ENCODE measurements at places on chromosomes 11 and 22.

DNA sequence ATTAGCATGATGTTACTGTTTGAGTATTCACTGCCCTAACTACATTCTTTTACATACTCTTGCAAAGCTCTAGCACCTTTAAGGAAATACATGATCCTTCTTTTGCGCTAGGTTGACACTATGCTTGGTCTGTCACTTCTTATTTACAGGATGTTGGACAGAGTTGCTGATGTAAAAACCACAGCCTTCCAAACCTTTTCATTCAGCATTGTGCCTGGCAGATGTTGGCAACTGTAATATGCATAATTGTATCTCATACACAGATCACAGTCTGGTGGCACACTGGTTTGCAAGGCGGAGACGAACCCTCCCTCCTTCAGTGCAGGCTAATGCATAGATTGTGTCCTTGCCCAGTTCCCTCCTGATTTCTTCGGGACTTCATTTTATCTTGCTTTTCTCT lies 224.1 kb downstream of the SNX19 start:
- DNase-seq, result no peak

GRCh38 chr22:49970528-49971231 lies 10.1 kb downstream of the PIM3 start:
- peak; percentile 35 for DNase-seq

DNA sequence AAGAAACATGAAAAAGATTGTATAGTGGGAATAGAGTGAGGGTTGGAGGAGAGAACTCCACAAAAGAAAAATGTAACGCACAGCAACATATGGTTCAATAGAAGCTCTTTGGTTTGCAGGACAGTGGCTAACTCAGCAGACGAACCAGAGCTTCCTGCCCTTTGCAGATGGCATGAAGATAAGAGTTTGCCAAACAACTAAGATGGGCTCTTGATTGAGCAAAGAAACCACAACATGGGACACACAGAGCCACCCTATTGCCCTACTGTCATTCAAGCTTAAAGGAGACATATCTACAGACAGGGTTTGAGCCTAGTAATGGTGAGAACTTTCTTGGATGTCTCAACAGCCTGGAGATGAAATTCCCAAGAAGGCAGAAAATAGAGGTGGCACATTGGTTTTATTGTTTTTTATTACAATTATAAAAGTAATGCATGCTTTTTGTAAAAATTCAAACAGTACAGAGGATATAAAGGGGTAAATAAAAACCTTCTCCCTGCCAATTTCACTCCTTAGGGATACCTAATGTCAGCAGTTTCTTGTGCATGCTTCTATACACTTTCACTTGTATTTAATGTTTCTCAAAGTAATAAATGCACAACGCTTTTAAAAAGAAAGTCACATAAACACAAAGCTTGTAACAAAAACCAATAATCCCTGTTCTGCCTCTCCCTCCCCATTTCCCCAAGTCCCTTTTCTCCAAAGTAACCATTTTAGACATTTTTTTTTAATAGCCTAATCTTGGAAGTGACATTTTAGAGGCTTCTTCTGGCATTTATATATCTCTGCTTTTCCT lies 63.7 kb downstream of the COPB1 start:
- no peak for DNase-seq

GRCh38 chr11:17280494-17281127 lies 4.1 kb downstream of the NUCB2 start:
- no peak for DNase-seq

GRCh38 chr11:119346605-119347004 lies at the start of gene MFRP:
MFRP (minus strand) TSS chr11:119346705; CDS start chr11:119346513, 192 bp downstream.
- no peak for DNase-seq

DNA sequence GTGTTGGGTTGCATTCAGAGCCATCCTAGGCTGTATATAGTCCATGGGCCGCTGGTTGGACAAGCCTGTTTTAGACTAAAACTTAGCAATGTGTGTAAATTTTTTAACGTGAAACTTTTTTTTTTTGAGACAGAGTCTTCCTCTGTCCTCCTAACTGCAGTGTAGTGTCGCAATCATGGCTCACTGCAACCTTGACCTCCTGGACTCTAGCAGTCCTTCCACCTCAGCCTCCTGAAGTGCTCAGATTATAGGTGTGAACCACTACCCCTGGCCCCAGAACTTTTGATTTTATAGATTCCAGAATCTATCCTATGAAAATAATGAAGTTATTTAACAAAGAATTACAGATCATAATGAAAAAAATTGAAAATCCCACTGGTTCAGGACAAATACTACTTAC lies 29.9 kb upstream of the PANX2 start:
- DNase-seq, result no peak

DNA sequence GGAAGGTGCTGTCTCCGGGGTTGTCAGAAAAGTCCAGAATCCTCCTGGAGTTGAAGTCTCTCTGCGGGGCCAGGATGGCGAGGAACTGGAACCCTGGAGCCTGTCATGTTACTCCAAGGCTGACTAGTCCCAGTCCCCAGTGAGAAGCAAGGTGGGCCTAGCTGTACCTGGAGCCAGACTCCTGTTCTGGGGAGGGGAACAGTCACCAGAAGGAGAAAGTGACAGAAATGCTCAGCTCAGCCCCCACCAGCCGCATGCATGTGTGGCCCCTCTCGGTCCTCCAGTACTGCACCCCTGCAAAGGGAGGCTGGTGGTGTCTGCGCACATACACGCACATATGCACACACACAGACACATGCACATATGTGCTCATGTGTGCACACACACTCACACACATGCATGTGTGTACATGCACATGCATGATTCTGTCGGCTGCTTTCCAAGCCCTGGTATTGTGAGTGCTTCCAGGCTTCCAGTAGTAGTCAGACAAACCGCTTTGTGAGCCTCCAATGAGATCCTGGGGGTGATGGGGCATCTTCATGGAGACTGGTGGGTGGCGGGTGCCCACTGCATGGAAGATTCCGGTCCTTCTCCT lies 54.3 kb downstream of the RTL6 start:
- no peak for DNase-seq

DNA sequence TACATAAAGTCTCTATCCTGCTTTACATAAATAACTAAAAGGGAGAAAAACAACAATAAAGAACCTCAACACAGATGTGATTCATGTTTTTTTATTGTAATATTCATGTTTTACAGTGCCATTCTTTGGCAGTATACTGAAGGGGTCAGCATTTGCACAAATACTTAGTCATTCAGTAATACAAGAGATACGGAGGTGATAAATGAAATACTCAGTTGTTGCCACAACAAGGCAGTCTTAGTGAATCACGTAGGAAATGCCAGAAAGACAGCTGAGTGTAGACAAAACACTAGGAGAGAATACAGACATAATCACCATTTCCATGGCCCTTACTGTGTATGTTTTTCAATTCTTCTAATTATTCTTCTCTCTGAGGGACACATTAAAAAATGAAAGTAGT lies 910.4 kb downstream of the METTL15 start:
- no peak for DNase-seq

GRCh38 chr11:62020661-62021060 lies 53.2 kb upstream of the FTH1 start:
- DNase-seq, result no peak

GRCh38 chr11:126375726-126376125 lies 20.2 kb downstream of the ST3GAL4 start:
- no peak for DNase-seq

DNA sequence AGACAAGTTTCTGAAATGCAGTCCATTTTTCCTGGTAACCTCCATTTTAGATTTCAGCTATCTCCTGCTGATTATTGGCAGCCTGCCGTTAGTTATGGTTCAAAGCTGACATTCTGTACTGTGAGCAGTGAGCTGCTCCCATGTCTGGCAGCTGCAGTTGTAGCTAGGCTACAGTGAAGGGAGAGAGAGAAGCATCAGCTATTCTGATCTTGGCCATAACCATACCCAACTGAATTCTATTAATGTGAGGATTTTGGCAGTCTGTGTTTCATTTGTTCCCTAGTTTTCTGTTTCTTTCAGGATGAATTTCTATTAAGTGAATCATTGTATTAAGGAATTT lies 33.4 kb downstream of the SIK2 start:
- no peak for DNase-seq

DNA sequence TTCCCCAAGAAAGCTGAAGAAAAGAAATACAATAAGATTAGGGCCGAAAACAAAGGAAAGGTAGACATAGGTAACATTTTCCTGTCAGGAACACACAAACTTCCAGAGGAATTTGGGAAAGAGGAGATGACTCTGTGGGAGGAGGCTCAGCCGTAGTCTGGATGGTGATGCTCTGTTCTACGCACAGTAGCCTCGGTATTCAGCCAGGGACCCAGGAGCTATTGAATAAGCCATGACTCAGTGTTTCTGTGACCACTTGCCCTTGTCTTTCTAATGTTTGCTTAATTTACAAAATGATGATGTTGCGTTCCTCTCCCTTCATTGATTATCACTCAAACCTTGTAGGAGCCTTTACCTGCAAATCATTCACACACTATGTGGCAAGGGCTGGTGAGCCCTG lies 745.0 kb downstream of the NTM start:
- DNase-seq, result no peak

GRCh38 chr22:47552024-47552423 lies 789.6 kb downstream of the TBC1D22A start:
- no peak for DNase-seq

DNA sequence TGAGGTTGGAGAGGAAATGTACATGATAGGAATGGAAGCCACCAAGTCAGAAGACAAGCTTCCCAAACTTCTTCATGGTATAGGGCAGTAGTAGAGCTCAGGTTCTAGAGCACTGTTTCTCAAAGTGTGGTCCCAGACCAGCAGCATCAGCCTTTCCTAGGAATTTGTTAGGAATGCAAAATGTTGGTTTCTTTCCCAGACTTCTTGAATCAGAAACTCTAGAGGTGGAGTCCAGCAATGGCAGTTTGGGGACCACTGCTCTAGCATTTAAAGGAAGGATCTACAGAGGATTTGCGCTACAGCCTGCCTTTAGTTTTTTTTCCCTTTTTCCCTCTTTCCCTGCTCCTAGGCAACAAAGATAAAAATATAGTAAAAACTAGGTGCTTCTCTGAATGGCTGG lies 17.0 kb upstream of the MMP12 start:
- DNase-seq, result no peak

GRCh38 chr22:27372969-27373670 lies 428.4 kb downstream of the MN1 start:
- DNase-seq, result no peak

- peak; percentile 82 for DNase-seq
Measured at GRCh38 chr11:67640021-67640757, 626 bp upstream of the TBX10 start.

DNA sequence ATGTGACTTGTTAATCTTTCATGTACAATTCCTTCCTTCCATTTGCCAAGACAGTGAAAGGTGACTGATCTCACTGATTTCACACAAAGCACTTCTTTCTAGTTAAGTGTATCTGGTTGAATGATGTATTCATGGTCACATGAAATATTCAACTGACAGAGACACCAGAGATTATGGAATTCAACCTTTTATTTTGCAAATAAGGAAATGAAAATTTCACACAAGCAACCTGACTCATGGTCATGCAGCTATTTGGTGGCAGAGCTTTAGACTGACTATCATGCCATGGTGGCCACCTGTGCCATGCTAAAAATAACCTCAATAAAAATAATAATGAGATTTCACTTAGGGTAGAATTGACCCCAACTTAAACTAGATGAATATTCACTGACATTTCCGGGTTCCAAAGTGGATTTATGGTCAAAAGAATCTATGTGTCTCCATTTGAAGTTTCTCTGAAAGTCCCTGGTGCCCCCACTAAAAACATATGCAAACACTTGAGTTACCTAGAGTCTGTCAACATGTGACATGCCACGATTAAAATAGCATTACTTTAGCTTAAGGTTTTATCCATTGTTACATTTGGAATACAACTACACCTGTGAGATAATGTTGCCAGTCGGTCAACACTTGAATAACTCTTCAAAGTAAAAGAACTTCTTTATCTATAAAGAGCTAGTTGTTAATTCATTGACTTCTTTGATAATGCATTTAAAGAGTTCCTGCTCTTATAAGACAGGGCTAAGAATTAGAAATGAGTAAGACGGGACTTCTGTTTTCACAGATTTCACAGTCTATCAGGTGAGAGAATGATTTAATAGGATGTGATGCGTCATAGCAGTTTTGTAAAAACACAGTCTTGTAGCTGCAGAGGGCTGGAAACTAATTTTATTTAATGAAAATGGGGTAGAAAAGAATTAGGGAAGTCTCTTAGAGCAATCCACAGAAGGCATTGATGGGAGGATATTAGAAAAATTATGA lies 94.6 kb upstream of the OR9G4 start:
- DNase-seq, result no peak

DNA sequence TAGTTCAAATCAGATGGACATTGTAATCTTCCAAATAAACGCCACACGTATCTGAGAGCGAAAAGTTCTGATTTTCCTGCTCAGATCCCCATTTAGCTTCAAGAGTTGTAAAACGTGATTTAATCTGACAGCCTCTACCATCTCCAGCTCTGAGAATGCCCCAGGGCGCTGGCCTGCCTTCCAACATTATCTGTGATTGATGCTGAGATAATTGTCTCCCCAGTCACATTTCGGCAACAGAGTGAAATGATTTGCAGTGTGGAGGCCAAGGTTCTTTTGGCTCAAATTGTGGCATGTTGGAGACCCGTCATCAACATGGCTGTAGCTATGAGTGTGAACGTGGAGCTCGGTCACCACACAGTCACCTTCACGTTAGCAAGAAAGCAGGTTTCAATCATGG lies 283.4 kb downstream of the BRD1 start:
- no peak for DNase-seq

DNA sequence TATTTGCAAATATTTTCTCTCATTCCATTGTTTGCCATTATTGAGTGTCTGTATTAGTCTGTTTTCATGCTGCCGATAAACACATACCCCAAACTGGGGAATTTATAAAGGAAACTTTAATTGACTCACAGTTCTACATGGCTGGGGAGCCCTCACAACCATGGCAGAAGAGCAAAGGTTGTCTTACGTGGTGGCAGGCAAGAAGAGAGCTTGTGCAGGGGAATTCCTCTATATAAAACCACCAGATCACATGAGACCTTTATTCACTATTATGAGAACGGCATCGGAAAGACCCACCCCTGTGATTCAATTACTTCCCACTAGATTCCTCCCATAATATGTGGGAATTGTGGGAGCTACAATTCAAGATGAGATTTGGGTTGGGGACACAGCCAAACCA lies 10.2 kb downstream of the RASSF10 start:
- DNase-seq, result no peak

GRCh38 chr11:78499971-78500370 lies 74.7 kb downstream of the NARS2 start:
- DNase-seq, result no peak

- DNase-seq, result no peak
Measured at GRCh38 chr11:18063125-18063524, 17.1 kb upstream of the TPH1 start.

GRCh38 chr11:34305780-34306179 lies 52.0 kb downstream of the ABTB2 start:
- DNase-seq, result no peak

Data from WERI-Rb-1 (cell line).